ENCODE measurements at places on chromosomes 13 and 19. TPM values are rescaled to one million over a fixed set of nuclear protein-coding genes. Genes with fewer than 3 reads are reported as not detected.

RNU6-9 gene
- total RNA-seq, result not detected

GRCh38 chr19:45667620-45668341, at the start of gene GIPR:
TSS of gene GIPR (plus strand) at chr19:45668221. CDS start at chr19:45669521, 1,300 bp downstream.
- DNase-seq, result peak; percentile 82

GRCh38 chr19:16541526-16542044, 652 bp downstream of the CHERP start:
- peak; percentile 17 for DNase-seq

DNA sequence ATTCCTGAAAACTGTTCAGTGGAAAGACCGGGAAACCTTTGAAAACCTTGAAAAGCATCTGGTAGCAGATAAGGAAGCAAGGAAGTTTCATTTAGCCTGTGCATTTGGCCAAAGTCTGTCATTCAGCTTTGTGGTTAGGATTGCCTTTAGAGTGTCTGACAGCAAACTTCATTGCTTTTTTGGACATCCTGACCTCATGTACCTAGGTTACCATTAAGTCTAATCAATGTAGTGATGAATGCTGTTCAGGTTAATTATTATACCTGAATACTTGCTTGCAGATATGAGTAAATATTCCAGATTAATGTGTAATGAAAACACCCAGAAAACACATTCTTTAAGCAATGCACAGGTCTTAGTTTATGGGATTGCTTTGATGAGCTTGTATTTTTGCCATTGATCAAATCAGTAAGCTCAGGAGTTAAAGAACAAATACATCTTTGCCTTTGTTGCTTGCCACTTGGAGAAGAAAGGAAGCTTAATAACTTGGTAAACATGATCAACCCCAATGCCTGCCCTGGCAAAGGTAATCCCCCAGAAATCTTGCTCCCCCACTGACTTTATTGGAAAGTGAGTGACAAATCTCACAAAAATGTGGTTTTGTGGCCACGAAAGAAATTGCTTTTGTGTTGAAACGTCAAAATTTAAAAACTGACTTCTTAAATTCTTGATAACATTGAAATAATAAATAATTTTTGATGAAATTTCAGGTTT, 87.4 kb downstream of the SLC15A1 start:
- no peak for DNase-seq

MED16 gene
- total RNA-seq, result 70.6 TPM

DNA sequence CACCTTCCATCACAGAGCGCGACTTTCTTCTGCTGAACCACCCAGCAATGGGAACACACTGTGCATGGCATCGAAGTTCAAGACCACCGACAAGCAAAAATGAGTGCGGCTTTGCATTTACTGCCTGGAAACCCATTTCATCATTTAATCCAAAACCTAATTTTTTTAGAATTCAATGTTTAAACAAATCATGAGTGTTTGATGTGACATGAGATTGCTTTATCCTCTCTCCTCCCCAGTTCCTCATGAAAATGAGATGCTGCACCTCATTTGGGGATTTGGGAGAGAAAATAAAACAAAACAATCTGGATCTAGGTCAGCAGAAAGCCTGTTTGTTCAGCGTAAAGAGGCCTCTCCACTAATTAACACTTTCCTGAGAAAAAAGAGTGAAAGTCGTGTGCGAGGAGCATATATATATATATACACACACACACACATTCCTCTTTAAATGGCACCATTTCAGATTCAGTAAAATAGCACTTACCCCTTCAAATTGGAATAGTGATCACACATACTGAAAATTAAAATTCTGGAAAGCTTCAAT, 126.2 kb downstream of the DCT start:
- DNase-seq, result no peak

GRCh38 chr19:7006135-7006704, 15.0 kb downstream of the MBD3L2B start:
- no peak for DNase-seq

PROZ gene
- total RNA-seq, result not detected

DNA sequence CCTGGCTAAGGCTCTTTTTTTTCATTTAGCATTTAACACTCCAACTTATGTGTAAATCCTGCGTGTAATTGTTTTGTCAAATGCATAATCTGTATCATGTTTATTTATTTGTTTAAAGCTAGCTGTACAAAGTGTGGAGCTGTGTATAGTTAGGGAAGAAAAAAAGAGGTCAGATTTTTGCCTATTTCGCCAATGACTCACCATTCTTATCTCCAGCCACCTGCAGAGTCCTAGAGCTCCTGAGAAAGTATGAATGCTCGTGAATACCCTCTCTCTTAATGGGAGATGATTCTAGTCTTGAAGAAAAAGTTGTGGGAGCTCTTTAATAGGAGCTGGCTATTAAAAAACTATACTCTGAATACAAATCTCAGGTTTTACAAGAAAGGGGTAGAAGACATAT, 778.8 kb upstream of the SLITRK5 start:
- no peak for DNase-seq

FUT1 gene
- 0.56 TPM for total RNA-seq

DNA sequence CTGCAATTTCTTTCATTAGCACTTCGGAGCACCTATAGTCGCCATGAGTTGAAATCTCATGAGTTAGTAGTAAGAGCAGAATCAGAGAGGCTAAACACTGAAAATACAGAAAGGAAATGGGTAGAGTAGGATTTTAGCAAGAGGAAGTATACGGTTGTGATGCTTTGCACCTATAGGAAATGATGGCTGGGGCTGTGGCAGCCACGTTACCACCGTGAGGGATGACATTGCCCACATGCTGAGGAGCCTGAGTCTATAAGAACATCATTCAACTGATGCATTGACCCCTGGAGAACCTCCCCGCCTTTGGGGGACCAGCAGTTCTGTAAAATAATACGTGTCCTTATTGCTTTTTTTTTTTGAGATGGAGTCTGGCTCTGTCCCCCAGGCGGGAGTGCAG, 20.4 kb downstream of the FAM187B start:
- DNase-seq, result no peak

SLC25A41 gene
- 0.85 TPM for total RNA-seq
